ENCODE measurements at places on chromosomes 1 and 21.

DNA sequence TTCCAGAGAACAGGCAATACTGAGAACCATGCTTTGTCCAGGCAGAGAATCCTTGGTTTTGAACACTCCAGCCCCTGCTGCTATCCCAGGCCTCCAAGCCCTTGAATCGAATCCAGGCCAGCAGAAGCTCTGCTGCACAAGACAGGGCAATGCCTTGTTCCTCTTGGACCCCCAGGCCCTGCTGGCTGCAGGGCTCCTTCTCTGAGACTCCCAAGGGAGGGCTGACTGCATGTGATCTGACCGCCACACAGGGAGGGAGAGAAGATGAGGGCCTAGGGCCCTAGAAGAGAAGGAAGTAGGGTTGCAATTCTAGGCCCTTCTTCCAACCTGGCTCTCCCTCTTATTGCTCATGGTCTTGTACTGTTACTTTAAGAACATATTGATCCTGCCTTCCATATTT, 160.6 kb upstream of the EDN2 start:
- DNase-seq = no peak

DNA sequence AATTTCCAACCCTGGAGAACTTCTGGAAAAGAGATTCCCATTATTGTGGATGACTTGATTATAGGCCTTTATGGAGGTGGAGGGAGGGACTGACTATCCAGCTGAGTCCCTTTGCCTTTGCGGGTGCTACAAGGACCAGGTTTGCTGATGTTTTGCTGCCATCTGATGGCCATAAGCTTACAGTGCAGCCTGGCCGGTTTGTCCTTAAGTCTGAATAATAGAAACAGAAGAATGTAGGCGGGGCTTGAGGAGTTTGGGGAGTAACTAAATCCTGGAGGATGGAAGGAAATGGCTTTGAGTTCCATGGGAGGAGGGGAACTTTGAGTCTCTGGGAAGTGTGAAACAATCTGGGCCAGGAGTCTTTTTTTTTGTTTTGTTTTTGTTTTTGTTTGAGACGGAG, 55.7 kb upstream of the CD1D start:
- DNase-seq = peak; percentile 62

GRCh38 chr1:61208831-61209230, 126.5 kb downstream of the NFIA start:
- no peak for DNase-seq

DNA sequence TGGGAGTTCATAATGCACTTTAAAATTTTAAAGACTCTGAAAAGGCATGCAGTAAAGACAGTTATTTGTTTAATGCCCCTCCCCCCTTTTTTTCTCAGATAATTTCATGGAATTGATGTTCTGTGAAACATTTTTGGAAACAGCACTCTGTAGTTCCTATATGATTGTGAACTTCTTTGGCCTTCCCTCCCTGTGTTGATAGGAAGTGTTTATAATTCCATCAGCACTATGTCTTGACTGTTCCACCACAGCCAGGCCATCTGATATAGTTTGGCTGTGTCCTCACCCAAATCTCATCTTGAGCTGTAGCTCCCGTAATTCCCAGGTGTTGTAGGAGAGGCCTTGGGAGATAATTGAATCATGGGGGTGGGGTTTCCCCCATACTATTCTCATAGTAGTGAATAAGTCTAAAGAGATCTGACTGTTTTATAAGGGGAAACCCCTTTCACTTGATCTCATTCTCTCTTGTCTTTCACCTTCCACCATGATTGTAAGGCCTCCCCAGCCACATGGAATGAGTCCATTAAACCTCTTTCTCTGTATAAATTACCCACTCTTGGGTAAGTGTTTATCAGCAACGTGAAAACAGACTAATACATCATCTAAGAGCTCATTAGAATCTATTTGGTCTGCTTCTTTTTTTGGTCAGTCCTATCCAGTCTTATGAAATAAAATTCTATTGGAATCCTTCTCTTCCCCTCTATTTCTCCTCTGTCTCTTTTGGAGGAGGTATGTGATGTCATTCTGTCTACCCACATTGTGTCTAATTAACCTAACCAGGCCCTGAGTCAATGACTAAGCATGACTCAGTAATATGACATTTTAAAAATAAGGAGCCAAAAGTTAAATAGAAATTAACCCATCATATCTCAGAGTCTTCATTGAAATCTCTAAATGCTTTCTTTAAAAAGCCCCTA, 8.9 kb downstream of the CCDC185 start:
- DNase-seq = no peak

GRCh38 chr1:152397474-152397873, 16.6 kb downstream of the CRNN start:
- no peak for DNase-seq

- DNase-seq = no peak
Measured at GRCh38 chr21:36038701-36039497, 21.4 kb downstream of the SETD4 start.

DNA sequence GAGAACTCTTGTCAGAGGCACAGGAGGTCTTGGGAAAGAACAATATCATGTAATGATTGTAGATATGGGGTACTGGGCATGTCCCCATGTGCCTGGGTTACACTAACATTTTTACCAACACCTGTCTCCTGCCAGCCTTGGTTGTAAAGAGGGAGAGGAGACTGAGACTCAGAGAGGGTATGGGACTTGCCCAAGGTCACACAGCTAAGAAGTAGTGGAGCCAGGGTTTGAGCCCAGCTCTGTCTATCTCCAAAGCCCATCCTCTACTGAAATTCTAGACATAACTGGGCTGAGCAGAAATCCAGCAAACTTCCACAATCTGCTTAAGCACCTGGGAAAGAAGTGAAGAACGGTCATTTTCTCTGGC, 2.6 kb upstream of the THEMIS2 start:
- DNase-seq = no peak

DNA sequence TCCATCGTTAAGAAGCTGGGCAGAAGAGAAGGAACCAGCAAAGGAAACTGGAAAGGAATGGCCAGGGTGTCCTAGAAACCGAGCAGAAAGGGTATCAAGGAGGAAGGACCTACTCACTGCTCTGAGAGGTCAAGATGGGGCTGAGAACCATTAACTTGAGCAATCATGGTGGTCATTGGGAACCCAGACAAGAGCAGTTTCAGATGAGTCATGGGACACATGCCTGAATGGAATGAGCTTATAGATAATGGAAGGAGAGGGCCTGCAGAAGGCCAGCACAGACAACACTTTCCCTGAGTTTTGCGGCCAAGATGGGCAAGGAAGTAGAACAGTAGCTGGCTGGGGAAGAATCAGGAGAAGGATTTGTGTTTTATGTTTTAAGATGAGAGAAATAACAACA, 383.2 kb downstream of the KIF26B start:
- DNase-seq = no peak

DNA sequence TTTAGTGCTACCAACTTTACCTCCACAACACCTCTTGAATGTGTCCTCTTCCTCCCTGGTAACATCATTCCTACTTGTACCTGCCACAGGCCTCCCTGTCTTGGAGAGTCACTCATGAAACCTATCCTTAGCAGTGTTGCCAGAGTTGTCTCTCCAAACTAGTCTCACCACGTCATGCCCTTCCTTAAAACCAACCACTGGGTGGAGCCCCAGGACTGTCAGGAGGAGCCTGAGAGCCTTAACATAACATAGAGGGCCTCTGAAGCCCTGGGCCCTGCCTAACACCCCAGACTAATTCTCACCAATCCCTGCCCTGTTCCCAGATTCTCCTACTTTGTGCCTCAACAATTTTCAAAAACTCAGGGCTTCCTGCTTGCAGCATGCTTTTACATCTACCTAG, 65.3 kb downstream of the ZNF697 start:
- no peak for DNase-seq

DNA sequence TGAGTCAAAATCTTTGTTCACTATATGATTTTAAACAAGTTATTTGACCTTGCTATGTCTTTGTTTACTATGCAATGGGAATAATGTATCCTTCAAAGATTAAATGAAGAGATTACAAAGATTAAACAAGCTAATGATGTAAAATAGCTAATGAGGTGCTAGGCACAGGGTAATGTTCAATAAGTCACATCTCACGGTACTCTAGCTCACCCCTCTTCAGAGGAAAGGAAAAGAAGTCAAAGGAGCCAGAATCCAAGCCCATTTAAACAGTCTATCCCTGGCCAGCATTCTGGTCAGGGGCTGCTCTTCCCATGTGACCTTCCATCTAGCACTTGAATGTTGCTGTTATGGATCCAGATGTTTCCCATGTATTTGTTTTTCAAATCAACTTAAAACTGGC, 412.4 kb upstream of the CAMK1G start:
- no peak for DNase-seq

- DNase-seq = no peak
Measured at GRCh38 chr1:101603726-101604125, 366.9 kb downstream of the S1PR1 start.

DNA sequence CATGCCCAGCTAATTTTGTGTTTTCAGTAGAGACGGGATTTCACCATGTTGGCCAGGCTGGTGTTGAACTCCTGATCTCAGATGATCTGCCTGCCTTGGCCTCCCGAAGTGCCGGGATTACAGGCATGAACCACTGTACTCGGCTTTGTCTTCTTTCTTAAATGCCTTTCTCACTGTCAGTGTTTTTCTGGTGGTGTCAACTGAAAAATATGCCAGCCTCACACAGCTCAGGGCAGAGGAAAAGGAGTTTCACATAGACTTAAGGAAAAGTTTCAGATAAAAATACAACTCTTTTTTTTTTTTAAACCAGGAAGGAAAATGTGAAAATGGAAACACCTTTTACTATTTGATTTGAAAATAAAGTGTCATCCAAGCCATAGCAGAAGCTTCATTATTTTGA, 4.6 kb upstream of the MAB21L3 start:
- DNase-seq = no peak

GRCh38 chr21:18244671-18245463, at the start of gene CHODL:
Gene CHODL (plus strand): TSS chr21:18244833. CDS start chr21:18245224, 391 bp downstream.
- DNase-seq = no peak

DNA sequence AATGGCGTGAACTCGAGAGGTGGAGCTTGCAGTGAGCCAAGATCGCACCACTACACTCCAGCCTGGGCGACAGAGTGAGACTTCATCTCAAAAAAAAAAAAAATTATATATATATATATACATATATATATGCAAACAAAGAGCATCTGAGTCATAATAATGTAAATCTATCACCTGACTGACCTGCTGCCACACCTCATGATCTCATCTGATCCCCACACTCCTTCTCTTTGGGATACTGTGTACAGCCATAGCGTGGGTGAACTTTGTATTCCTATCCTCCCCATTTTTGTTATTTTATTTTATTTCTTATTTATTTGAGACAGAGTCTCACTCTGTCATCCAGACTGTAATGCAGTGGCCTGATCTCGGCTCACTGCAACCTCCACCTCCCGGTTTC, 2.6 kb upstream of the HDAC1 start:
- DNase-seq = no peak

DNA sequence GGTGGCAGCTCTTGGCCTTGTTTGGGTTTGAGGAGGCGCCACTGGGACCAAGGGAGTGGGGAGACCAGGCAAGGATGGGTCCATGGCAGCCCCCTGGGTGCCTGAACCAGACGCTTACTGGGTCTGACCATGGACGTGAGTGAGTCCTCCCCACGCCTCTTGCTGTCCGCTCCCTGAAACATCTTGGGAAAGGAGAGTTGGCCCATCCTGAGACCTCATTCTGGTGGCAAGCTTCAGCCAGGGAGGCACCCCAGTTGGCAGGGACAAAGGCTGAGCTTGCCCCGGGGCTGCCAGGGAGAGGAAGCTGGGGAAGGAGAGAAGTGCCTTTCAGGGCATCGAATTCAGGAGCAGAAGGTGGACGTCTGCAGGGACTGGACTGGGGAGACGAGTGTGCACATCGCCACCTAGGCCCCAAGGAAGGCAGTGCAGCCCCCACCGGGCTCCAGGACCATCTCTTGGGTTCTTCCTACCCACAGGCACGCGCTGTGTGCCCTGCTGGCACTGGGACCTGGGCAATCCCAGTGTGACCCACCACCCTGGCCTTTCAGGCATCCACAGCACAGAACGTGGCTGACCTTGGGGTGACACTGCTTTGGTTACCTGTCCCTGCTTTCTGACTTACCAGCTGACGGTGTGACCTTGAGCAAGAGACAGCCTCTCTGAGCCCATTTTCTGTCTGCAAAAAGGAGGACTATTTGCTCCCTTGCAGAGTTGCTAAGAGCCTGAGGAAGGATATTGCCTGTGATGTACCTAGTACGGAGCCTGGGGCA, 132.9 kb upstream of the WNT4 start:
- peak; percentile 15 for DNase-seq

DNA sequence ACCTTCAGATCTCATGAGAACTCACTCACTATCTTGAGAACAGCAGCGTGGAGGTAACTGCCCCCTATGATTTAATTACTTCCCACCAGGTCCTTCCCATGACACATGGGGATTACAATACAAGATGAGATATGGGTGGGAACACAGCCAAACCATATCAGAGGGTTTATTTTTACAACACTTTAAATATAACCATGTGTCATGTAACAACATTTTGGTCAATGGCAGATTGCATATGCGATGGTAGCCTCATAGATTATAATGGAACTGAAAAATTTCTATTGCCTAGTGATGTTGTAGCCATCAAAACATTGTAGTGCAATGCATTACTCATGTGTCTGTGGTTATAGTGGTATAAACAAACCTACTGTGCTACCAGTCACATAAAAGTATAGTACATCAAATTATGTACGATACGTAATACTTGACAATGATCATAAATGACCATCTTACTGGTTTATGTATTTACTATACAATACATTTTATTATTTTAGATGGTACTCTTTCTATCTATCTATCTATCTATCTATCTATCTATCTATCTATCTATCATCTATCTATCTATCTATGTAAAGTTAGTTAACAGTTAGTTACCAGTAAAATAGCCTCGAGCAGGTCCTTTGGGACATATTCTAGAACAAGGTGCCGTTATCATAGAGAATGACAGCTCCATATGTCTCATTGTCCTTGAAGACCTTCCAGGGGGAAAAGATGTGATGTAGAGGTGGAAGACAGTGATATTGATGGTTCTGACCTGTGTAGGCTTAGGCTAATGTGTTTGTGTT, 12.6 kb upstream of the S100B start:
- no peak for DNase-seq

- DNase-seq = no peak
Measured at GRCh38 chr1:245365095-245366020, 210.6 kb downstream of the KIF26B start.

DNA sequence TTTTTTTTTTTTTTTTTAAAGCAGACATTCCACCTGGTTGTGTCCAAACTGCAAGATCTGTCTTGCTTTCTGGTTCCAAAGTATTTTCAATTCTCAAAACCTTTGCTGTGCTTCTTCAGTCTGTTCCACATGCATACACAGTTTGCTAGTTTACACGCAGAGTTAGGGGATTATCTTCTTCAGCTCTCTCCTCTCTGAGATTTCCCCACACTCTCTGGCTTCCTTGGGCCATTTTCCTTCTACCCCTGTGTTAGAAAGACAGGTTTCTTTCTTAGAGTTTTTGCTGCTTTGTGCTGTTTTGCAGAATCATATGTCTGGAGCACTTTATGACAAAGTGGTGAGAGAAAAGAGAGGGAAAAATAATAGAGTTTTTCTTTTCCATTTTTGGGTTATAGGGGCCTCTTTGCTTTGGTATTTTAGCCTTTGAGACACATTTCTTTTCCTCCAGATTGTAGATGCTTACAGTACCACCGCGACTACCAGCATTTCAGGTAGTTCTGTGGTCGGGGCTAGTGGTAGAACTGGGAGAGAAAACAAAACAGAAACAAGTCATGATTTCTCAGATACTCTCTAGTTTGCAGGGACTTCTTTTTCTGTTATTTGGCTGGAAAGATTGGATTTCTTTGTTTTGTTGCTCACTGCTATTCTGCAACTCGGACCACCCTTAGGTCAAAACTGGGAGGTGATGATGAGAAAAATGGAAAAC, 66.3 kb downstream of the RABGAP1L start:
- DNase-seq = no peak
